ENCODE measurements at places on chromosomes 12 and 14. TPM values are rescaled to one million over a fixed set of nuclear protein-coding genes. Genes with fewer than 3 reads are reported as not detected.

The OTX2 gene
- not detected for total RNA-seq

The BEST3 gene
- not detected for total RNA-seq

The GUCY2C gene
- total RNA-seq = not detected

The SPX gene
- total RNA-seq = 0.16 TPM

The EXOC3L4 gene
- not detected for total RNA-seq

The CHST11 gene
- 6.0 TPM for total RNA-seq

The NAA30 gene
- 22.8 TPM for total RNA-seq

The POTEG gene
- not detected for total RNA-seq

The MAP1LC3B2 gene
- total RNA-seq = 0.32 TPM

The NIN gene
- total RNA-seq = 46.9 TPM

The RESF1 gene
- 79.5 TPM for total RNA-seq

The HNRNPA1 gene
- total RNA-seq = 377 TPM

The DNAJC22 gene
- total RNA-seq = 0.94 TPM

The LBHD2 gene
- total RNA-seq = not detected

The IFT43 gene
- 19.1 TPM for total RNA-seq

The SERPINA12 gene
- total RNA-seq = not detected

The GLS2 gene
- total RNA-seq = 0.44 TPM

The PLEKHD1 gene
- 0.06 TPM for total RNA-seq

The IRAK3 gene
- 13.3 TPM for total RNA-seq

The KRT2 gene
- not detected for total RNA-seq

The ETFBKMT gene
- total RNA-seq = 2.8 TPM

The MANSC4 gene
- total RNA-seq = not detected

The RHOJ gene
- total RNA-seq = 312 TPM

The ACTN1 gene
- total RNA-seq = 533 TPM

The DCN gene
- total RNA-seq = 0.97 TPM

The DPPA3 gene
- total RNA-seq = not detected

The SLC10A1 gene
- total RNA-seq = not detected

The CLEC4C gene
- not detected for total RNA-seq

The TPPP2 gene
- total RNA-seq = not detected

The GIT2 gene
- 36.1 TPM for total RNA-seq

The AMIGO2 gene
- total RNA-seq = 3.2 TPM

The CYP46A1 gene
- 0.16 TPM for total RNA-seq

The PRH1 gene
- total RNA-seq = 36.3 TPM

The RPAP3 gene
- 12.3 TPM for total RNA-seq

The POU6F1 gene
- total RNA-seq = 1.1 TPM

The DDN gene
- under 0.01 TPM for total RNA-seq

The NT5DC3 gene
- total RNA-seq = 6.8 TPM

The GZMB gene
- total RNA-seq = not detected

The SYNDIG1L gene
- total RNA-seq = not detected
